ENCODE measurements at places on chromosomes 11 and 22.

- no peak overlapping the region for H3K27ac ChIP-seq
- DNase-seq, result no peak
- no peaks in the 10 kb centered on the region for H3K36me3 ChIP-seq
- peak overlapping the region; percentile 42 for H3K4me3 ChIP-seq
Measured at GRCh38 chr22:20435436-20436306, 2.0 kb downstream of the SCARF2 start.

DNA sequence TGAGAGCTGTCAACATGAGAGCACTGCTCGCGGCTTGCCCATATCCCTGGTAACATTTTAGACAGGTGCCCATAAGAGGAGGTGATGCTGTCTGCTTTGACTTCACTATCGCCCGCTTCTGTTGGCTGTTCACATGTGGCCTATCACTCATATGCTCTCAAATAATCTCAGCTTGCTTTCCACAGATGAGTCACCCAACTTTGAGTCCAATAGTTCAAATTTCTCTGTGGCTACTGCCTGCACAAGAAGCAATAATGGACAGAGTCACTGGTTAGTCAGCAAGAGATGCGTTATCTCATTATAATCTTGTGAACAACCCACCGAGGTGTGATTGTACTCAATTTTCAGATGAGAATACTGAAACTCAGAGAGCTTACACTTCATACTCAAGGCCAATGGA is 1714.1 kb downstream of the LRRC4C start:
- no peaks in the 10 kb centered on the region for H3K4me1 ChIP-seq
- H3K36me3 ChIP-seq, result no peaks in the 10 kb centered on the region
- no peak for DNase-seq
- H3K27me3 ChIP-seq, result no peaks in the 10 kb centered on the region
- no peak overlapping the region for H3K27ac ChIP-seq

DNA sequence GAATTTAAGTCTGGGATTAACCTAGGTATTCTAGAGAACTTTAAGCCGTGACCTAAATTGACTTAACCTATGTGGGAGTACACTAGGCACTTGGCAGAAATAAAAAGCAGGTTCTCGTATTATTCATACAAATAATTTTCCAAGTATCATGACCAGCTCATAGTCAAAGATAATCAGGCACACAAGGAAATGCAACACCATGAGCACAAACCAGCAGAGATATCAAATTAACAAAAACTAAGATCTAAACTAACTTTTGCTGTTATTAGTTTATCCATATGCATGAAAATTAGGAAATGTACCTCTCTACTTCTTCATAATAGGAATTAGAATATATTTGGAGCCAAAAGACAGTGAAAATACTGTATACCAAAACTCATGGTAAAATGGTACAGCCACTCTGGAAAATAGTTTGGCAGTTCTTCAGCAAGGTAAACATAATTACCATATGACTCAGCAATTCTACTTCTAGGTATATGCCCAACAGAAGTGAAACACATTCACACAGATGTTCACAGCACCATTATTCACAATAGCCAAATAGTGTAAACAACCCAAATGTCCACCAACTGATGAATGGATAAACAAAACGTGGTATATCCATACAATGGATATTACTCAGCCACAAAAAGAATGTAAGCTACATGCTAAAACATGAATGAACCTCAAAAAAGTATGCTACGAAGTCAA is 154.1 kb downstream of the ENTHD1 start:
- H3K36me3 ChIP-seq, result no peaks in the 10 kb centered on the region
- no peak overlapping the region for H3K27ac ChIP-seq
- H3K4me1 ChIP-seq, result no peaks in the 10 kb centered on the region
- no peaks in the 10 kb centered on the region for H3K27me3 ChIP-seq

DNA sequence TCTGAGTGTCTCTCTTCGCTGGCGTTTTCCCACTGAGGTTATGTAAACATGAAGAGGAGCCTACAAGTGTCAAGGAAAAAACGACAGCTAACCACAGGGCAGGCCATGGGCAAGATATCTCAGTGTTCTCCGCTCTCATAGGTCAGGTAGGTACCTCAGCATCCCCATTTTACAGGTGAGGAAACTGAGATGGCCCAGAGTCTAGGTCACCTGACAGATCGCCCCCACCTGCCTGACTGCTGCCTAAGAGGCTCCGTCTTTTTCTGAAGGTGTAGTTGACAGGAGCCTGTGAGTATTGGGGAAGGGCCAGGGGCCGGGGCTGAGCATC is 847 bp upstream of the NDUFA6 start:
- peak overlapping the region; percentile 26 for H3K4me3 ChIP-seq
- H3K36me3 ChIP-seq, result peaks cover 2% of the 10 kb centered on the region
- no peak overlapping the region for H3K27ac ChIP-seq
- H3K27me3 ChIP-seq, result no peaks in the 10 kb centered on the region
- DNase-seq, result no peak
- H3K4me1 ChIP-seq, result no peaks in the 10 kb centered on the region

DNA sequence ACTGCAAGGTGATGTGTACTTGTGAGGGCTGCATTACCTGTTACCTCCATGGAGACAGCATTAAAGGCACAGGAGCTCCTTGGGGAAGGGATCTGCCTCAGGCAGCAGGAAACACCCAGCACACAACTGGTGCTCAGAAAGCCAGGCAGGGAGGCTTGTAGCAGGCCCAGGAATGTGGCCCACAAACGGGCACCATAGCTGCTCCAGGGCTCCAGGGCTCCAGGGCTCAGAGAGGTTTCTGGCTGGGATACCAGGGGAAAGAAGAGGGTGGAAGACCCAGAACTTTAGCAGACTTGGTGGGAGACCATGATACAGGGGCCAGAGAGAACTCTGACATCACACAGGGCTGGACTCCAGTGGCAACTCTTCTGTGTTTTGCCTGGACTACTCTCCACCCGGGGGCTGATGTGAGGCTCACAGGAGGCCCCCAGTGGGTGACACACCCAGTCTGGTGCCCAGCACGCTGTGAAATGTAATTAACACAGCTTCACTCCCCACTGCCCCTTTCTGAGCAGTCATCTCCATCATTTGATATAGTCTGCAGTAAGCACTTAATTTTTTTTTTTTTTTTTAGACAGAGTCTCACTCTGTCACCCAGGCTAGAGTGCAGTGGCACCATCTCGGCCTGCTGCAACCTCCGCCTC is 14.7 kb upstream of the SULT4A1 start:
- H3K4me1 ChIP-seq, result no peaks in the 10 kb centered on the region
- no peak overlapping the region for H3K4me3 ChIP-seq
- H3K36me3 ChIP-seq, result no peaks in the 10 kb centered on the region
- no peak for DNase-seq
- H3K27me3 ChIP-seq, result no peaks in the 10 kb centered on the region

DNA sequence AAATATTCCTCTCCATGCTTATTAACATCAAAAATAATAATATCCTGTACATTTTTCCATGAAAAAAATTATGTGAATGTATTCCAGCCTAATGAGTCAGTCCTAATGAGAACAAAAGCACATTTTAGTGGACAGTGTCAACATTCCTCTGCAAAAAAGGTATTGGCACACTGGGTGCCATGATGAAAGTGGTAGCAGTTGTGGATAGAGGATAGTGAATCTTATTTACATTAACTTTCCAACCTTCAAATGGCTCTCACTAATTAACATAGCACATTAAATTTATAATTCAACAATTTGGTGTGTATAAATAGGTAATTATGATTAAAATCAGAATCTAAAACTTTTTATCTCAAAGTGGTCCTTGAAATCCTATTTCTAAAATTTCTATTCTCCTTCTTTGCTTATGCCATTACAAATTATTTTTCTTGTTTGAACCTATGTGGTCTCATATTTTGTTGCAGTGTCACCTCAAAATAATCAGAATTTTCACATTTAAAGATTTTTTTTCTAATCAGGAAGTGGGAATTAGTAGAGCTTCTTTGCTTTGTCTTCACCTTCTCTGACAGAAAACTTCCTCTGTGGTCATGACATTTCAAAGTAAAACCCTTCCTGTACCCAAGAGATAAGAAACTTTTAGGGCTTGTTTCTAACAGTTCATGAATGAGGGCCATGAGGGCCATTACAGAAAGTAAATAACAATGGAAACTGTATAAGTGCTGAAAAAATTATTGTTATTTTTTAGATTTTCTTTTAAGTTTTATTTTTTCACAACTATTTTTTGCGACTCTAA is 18.7 kb downstream of the SOX6 start:
- H3K36me3 ChIP-seq, result no peaks in the 10 kb centered on the region
- no peaks in the 10 kb centered on the region for H3K4me1 ChIP-seq
- H3K27me3 ChIP-seq, result no peaks in the 10 kb centered on the region
- no peak for DNase-seq
- H3K4me3 ChIP-seq, result no peak overlapping the region

DNA sequence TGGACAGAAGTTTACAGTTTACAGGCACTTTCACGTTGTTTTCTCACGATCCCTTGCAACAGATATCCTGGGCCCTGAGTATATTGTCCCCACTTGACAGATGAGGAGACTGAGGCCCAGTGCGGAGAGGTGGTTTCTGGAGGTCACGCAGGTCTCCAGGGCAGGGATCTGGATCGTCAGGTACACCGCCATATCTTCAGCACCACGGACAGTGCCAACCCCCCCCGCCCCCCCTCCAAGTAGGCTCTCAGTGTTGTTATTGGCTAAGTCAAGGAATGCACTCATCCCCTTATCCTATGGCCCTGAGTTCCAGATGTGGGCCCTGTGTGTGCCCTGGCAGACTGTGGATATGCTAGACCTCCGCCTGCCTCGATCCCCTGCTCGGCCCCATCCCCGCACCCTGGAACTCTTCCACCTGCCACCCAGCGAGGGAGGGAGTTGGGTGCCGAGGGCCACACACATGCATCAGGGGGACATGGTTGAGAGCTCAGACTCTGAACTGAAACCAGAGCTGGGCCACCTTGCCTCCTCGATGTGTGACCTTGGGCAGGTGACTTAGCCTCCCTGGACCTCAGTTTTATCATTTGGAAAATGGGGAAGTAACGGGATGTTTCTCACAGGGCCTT is 37.5 kb downstream of the MPPED1 start:
- DNase-seq, result no peak
- no peaks in the 10 kb centered on the region for H3K27me3 ChIP-seq
- no peak overlapping the region for H3K4me3 ChIP-seq
- H3K27ac ChIP-seq, result no peak overlapping the region
- H3K4me1 ChIP-seq, result no peaks in the 10 kb centered on the region

DNA sequence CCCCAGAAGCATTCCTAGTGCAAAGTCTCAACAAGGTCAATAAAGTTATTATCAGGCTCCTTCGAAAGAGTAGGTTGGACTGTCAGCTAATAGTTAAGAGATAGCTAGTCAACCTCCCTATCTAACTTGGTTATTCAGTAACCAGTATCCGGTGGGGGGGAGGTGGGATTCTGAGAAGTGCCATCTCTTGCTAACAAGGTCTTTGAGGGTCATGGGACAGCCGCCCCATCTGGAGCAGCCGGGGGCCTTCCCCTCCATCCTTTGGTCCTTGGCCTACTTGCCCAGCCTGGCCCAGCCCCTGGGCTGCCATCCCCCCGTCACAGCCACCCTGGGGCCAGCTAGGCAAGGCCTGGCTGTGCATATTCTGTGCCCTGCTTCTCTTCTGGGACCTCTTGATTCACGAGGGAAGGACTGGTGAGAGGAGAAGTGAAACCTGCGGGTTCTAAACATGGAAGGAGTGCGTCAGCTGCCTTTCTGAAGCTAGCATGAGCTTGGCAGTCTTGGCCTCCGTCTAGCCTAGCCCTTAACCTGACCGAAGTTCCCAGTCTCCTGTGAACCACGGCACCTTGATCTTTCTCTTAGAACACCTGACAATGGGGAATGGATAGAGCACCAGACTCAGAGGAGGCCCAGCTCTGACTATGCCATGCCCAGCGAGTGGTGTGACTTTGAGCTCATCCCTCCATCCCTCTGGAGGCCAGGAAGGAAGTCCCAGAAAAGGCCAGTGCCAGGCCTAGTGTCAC is 9.3 kb downstream of the SLC37A2 start:
- no peaks in the 10 kb centered on the region for H3K36me3 ChIP-seq
- H3K4me3 ChIP-seq, result no peak overlapping the region
- no peaks in the 10 kb centered on the region for H3K27me3 ChIP-seq
- no peak overlapping the region for H3K27ac ChIP-seq

GRCh38 chr11:62678770-62679696 is at the start of gene UBXN1:
UBXN1 (minus strand) TSS chr11:62679073; CDS start chr11:62678923, 150 bp downstream.
- DNase-seq, result peak; percentile 50
- H3K27ac ChIP-seq, result no peak within 1 kb of the TSS
- H3K4me1 ChIP-seq, result no peaks in the 10 kb centered on the region
- peaks cover 4% of the 10 kb centered on the region for H3K36me3 ChIP-seq
- peak within 1 kb of the TSS; percentile 94 for H3K4me3 ChIP-seq
- H3K27me3 ChIP-seq, result no peaks in the 10 kb centered on the region

DNA sequence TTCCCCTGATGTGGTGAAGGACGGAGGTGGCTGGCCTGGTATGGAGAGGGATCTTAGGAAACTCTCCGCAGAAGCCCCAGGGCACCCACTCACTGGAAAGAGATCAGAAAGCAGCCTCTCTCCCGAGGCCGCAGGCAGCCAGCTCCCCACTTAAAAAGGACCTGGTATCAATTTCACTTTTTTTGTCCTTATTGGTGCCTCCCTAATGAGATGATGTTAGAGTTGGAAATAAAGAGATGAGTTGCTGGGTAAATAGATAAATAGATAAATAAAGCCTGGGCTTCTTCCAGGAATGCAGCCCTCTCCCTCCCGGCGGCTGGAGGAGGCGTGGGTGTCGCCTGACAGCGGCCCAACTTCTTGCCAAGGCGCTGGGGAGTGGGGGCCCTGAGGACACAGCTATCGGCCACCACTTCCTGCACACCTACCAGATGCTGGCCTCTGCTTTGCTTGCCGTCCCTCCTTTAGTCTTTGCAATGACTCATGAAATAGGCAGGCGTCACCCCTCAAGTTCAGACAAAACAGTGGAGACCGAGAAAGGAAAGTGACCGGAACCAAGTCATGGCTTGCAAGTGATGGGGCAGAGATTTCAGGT is 42.9 kb downstream of the LINC01488 start:
- no peak overlapping the region for H3K27ac ChIP-seq
- H3K36me3 ChIP-seq, result no peaks in the 10 kb centered on the region
- no peak overlapping the region for H3K4me3 ChIP-seq
- H3K4me1 ChIP-seq, result peaks cover 3% of the 10 kb centered on the region
- H3K27me3 ChIP-seq, result no peaks in the 10 kb centered on the region

- H3K4me3 ChIP-seq, result no peak overlapping the region
- no peak overlapping the region for H3K27ac ChIP-seq
- peaks cover 10% of the 10 kb centered on the region for H3K36me3 ChIP-seq
- peak; percentile 48 for DNase-seq
- H3K27me3 ChIP-seq, result no peaks in the 10 kb centered on the region
Measured at GRCh38 chr11:73931039-73931645, 19.7 kb upstream of the DNAJB13 start.

DNA sequence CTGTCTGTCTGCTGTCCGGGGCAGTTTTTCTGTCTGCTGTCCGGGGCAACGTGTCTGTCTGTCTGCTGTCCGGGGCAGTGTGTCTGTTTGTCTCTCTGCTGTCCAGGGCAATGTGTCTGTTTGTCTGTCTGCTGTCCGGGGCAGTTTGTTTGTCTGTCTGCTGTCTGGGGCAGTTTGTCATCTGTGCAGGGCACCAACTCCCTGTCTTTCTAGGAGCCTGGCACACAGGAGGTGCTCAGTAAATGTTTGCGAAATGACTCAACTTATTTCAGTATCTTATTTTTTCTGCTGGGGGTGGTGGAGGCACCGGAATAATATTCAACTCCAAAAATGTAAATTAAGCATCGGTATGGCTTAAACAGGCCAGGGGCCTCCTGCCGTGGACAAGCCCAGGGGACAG is 12.0 kb upstream of the TTLL12 start:
- no peak overlapping the region for H3K4me3 ChIP-seq
- peaks cover 7% of the 10 kb centered on the region for H3K4me1 ChIP-seq
- no peaks in the 10 kb centered on the region for H3K27me3 ChIP-seq

- no peak overlapping the region for H3K4me3 ChIP-seq
- no peak overlapping the region for H3K27ac ChIP-seq
- H3K4me1 ChIP-seq, result peaks cover 18% of the 10 kb centered on the region
- H3K27me3 ChIP-seq, result no peaks in the 10 kb centered on the region
Measured at GRCh38 chr11:44957776-44958564, 7.3 kb upstream of the TP53I11 start.

GRCh38 chr22:37304595-37305343 is 22.5 kb downstream of the CYTH4 start:
- no peak for DNase-seq
- no peak overlapping the region for H3K27ac ChIP-seq
- no peak overlapping the region for H3K4me3 ChIP-seq
- H3K27me3 ChIP-seq, result no peaks in the 10 kb centered on the region
